HS-27A (cell line): ENCODE measurements at places on chromosomes 13 and 19.
A peak's percentile ranks its signal among the peaks of the same experiment; 100 is the strongest.

DNA sequence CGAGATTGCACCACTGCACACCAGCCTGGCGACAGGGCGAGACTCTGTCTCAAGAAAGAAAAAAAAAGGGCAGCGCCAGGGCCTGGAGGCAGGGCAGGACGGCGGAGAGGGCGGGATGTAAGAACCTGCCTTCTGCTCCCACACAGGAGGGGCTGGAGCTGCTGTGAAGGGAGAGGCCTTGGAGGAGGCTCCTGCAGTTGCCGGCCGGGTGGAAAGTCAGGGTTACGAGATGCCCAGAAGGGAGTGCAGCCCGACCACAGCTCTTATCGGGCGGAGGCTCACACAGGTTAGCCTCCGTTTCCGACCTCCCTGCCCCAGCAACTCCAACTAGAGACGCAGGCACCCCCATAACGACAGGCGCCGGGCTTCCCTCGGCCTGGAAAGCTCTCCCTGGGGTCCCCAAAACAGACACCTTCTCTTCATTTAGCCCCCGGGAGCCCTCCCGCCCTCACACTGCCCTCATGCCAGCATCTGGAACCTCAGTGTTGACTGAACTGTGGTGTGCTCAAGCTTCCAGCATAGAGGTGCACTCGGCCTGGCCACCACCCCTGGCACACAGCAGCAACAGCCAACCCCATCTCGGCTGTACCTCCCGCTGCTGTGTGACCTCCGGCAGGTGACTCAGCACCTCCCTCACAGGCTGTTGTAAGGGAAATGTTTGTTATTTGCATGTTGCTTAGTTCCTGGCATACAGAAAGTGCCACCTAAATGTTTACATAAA lies 1.4 kb downstream of the PLPP2 start:
- DNase-seq = no peak

DNA sequence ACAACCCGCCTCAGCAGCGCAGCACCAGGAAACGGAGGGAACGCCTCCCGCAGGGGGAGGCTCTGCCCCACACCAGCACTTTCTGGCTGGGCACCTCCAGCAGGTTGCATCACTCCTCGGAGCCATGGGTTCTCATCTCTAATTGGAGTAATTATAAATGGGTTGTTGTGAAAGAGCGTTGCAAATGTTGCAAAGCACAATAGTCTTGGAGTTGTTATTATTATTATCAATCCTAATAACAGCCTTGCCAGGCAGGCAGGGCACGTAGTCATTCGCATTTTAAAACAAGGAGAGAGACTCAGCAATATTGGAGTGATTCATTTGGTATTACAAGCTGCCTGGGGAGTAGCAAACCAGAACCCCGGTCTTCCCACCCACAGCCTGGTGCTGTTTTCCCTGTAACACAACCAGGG lies 108.6 kb upstream of the GJB6 start:
- no peak for DNase-seq

- no peak for DNase-seq
Measured at GRCh38 chr19:10654610-10655456, 687 bp downstream of the ILF3 start.

DNA sequence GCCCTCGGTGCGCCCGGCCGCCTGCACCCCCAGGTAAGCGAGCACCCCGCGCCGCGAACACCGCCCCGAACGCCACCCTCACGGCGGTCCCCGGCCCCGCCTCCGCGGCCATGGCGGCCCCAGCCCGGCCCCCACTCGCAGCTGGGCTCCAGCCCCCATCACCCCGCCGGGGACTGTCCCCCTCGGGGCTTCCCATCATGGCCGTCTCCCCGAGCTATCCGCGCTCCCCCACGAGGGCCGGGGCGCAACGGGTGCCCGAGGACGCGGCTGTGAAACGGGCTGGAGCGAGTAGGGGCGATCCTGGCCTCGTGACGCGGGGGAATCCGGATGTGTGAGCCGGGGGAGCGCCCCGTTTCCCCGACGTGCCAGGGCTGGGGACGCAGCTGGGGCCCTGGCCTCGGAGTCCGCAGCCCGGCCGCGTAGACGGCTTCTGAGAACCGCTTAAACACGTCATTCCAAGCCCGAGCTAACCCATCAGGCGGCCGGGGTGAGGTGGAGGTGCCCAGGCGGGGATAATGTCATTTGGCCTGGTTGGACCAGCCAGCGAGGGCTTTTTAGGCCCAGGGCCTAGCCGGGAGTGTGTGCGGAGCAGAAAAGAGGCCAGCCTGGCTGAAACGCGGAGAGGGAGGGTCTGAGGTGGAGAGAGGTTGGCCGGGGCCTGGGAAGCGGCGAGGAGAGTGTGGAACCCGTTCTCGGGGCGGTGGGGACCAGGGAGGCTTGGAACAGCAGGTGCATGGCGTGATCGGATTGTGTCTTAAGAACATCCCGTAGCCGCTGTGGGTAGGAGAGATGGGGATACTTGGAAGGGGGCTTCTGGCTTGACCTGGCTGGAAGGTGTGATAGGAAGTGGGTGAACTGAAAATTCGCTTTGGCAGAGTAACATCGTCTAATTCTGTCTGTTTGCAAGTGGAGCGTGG lies 550 bp downstream of the CERS4 start:
- DNase-seq = no peak

GRCh38 chr13:33369073-33369472 lies 83.5 kb upstream of the STARD13 start:
- no peak for DNase-seq

- DNase-seq = no peak
Measured at GRCh38 chr19:40612831-40613689, 11.9 kb downstream of the LTBP4 start.

GRCh38 chr13:85685436-85685835 lies 113.8 kb downstream of the SLITRK6 start:
- DNase-seq = no peak

DNA sequence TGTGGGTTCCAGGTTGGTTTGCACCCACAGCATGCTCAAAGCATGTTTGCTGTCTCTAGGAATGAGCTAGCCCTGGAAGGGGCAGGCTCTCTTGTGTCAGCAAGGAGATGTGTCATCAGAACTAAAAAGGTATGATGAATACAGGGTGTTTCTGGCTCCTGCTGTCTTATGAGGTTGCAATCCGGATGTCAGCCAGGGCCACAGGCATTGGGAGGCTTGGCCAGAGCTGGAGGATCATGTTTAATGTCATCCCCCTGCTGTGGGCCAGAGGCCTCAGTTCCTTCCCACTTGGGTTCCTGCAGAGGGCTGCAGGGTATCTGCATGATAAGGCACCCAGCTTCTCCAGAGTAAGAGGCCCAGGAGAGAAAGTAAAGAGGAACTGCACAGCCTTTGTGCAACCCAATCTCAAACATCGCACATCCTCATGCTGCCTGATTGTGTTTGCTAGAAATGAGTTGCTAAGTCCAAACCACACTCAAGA lies 193.6 kb downstream of the COL4A1 start:
- no peak for DNase-seq

GRCh38 chr13:50916701-50917184 lies 7.2 kb downstream of the RNASEH2B start:
- no peak for DNase-seq

GRCh38 chr13:83372786-83373185 lies 509.5 kb downstream of the SLITRK1 start:
- no peak for DNase-seq

DNA sequence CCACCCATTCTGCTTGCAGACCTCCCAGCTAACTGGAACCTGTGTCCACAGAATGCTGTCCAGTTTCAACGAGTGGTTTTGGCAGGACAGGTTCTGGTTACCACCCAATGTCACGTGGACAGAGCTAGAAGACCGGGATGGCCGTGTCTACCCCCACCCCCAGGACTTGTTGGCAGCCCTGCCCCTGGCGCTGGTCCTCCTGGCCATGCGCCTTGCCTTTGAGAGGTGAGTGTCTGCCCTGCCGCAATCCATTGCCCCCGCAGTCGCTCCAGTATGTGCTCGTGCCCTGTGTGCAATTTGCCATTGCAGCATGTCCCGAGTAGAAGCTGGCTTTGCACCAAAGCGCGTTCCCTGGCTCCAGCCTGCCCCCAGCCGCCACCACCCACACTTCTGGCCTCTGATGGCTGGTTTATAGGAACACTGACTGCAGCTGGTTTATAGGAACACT lies 41.9 kb downstream of the CERS4 start:
- DNase-seq = no peak

DNA sequence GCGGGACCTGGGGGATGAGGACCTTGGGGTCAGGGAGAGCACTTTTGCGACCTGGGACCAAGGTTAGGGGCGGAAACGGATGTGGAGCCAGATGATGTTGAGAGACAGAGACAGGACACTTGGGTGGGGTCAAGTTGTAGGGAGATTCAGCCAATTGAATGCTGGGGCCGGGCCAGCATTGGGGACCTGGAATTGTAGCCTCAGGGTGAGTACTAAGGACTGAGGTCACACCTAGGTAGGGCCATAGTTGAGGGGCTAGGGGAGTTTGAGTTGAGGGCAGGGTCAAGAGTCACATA lies 1.2 kb downstream of the ALKBH7 start:
- no peak for DNase-seq

- DNase-seq = peak; percentile 5
Measured at GRCh38 chr19:19145684-19146608, 7.7 kb upstream of the TMEM161A start.

GRCh38 chr13:50205581-50205980 lies 190.3 kb downstream of the KCNRG start:
- DNase-seq = no peak

GRCh38 chr19:18058208-18059009 lies 28.3 kb downstream of the IL12RB1 start:
- DNase-seq = no peak

GRCh38 chr13:86445672-86446071 lies 646.5 kb upstream of the SLITRK6 start:
- DNase-seq = no peak

GRCh38 chr13:85654227-85654626 lies 145.0 kb downstream of the SLITRK6 start:
- DNase-seq = no peak

GRCh38 chr13:42495255-42495654 lies 78.7 kb upstream of the TNFSF11 start:
- DNase-seq = no peak

GRCh38 chr13:43166644-43167457 lies 143.5 kb downstream of the DNAJC15 start:
- DNase-seq = no peak

GRCh38 chr13:80265348-80265747 lies 75.6 kb downstream of the SPRY2 start:
- no peak for DNase-seq

DNA sequence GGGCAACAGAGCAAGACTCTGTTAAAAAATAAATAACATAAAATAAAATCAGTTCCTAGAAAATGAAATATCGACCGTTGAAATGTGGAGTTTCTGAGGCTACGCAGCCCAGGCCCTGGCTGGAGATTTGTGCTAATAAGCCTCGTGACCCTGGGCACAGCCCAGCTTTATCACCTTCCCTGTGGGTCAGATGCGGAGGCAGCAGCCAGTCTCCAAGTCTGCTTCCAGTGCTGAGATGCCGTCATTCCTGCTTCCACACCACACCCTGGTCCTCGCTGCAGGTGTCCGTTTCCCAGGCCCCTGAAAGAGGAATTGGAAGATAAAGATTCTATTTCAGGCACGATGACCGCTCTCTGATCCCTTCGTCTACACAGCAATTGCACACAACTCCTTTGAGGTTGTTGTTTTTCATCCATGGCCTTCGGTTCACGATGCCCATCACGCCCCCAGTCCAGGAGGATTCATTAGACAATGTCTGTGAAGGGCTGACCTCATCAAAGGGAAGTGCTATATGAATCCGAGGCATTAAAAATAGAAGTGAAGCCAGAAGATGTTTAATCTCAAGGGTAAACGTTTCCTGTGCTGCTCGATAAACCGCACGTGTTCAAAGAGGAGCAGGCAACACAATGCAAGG lies 48.3 kb upstream of the ATP11A start:
- DNase-seq = no peak

DNA sequence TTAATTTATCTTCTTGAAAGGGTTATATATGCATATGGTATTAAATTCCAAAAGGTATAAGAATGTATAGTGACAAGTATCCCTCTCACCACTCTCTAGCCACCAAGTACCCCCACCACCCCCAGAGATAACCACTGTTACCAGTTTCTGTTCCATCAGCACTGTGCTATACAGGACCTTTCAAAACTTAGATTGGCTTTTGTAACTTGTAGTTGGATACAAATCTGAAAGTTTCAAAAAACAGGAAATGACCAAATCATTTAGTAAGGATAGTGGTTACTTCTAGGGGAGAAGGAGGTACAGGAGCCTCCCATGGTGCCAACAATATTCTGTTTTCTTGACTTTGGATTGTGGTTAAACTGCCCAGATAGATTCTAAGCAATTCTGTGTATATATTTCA lies 56.7 kb downstream of the AKAP11 start:
- no peak for DNase-seq

GRCh38 chr19:49497047-49497788 lies 984 bp downstream of the RPS11 start:
- DNase-seq = no peak
